ENCODE measurements at places on chromosomes 2 and 18.

- no peak for DNase-seq
Measured at GRCh38 chr2:10402062-10402585, 46.0 kb downstream of the ODC1 start.

DNA sequence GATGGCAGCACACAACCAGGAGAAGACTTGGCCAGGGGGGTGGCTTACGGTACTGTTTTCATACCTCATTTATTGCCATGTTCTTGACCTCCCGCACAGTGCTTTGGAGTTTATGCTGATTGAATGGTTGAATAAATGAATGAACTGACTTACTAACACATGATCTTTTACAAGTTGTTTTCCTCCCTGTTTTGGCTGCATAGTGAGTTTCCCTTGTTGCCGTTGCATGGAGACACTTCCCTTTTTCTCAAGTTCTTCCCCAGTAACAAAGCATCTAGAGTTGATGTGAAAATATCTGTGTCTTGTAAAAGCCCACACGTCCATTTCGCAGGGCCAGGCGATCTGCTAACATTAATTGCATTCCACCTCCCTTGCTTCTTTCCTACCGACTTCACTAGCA is 35.7 kb upstream of the RAB1A start:
- DNase-seq, result no peak

GRCh38 chr2:40458271-40458794 is 6.4 kb upstream of the SLC8A1 start:
- DNase-seq, result no peak

- no peak for DNase-seq
Measured at GRCh38 chr18:63164396-63164795, 155.2 kb downstream of the BCL2 start.

DNA sequence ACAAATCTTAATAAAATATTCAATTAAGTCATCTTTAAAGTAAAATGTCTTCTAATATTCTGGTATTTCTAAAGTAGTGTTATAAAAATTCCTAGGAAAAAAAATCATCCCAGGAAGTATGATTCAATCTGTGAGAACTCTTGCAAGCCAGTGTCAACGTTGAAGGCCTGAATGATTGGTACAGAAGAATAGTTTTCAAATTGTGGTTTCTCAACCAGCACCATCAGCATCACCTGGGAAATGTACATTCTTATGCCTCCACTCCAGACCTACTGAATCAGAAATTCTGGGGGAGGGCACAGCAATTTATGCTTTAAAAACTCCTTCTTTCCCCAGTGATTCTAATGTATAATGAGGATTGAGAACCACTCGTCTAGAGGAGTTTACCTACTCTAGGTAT is 62.3 kb upstream of the C2orf15 start:
- DNase-seq, result no peak

DNA sequence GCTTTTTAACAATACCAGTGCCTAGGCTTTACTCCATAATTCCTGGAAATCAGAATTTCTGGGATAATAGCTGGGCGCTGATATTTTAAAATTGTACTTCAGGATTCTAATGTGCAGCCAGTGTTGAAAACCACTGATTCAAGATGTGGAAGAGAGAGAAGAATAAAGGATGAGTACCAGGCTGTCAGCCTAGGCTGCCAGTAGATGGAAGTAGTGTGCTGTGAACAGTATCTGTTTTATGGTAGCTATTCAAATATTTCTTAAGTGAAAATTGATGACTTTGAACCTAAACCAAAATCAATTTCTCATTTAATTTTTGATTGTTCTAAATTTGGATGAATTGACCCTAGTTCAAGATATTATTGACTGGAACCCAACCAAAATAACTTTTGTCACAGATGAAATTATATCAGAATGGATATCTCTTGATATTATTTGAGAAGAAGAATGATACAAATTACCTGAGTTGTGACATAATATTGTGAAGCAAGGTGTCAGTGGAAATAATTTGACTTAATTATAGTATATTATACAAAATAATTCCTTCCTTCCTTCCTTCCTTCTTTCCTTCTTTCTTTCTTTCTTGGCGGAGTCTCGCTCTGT is 88.0 kb downstream of the COMMD1 start:
- DNase-seq, result no peak

DNA sequence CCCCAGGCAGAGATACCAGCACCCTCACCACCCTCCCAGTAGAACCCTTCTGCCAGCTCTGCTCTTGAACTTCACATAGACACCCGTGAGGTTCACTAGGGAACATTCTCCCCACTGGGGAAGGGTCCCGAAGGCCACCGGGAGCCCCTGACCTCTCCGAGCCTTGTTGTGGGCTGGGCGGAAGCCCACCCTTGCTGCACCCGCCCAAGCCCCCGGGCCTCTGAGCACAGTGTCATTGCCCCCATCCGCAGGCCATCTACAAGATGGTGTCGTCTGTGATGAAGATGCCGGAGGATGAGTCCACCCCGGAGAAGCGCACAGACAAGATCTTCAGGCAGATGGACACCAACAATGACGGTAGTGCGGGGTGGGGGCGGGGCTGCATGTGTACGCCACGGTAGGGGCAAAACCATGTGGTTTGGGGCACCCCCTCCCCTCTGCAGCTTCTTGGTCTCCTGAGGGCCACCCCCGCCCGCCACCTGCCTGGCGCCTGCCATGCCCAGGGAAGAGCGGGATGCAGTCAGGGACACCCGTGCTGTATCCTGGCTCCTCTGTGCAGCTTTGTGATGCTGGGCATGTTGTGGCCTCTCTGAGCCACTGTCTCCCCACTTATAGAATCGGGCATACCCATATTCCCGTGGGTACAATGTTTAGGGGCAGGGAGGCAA is 25.3 kb downstream of the ODC1 start:
- no peak for DNase-seq

- no peak for DNase-seq
Measured at GRCh38 chr2:154568413-154568812, 130.1 kb upstream of the KCNJ3 start.

- DNase-seq, result no peak
Measured at GRCh38 chr2:41413813-41414485, 633.9 kb upstream of the PKDCC start.
